Activated T-helper 1 cell treated with anti-CD3 and anti-CD28 coated beads, Interleukin-2, amount 50 U/mL, for 16 hours (primary cell): ENCODE measurements at places on chromosomes 3 and 15.

DNA sequence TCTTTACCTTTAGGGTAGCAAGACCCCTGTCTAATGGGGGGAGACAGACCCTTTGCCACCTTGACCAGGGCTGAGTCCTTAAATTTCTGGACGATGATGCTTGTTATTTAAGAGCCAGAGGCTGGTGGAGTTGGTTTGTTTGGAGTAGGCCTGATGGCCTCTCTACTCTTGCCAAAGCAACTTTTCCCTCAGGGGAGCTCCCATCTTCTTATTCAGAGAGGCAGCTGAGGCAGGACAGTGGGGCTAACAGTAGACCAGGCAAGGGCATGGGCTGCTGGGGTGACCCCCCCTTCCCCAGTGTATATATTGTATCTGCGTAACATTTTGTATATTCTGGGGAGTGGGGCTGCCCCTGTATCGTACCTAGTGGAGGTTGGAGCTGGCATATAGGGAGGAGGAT, 10.3 kb downstream of the RPS17 start:
- DNase-seq, result no peak

DNA sequence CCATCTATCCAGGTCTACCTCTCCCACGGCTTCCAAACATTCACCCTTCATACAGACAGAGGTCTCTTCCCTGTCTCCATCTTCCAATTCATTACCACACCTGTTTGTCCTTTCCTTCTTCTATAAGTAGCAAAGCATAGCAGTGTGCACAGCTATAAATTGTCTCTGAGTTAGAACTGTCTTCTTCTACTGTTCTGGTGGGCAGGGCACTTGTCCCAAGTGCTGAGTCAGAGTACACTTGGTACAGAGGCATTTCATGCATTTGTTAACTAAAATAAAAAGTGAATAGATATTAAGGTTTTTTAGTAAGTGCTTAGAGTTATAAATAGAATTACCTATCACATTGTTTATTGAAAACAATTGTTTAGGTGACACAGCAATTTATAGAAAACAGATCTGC, 150.1 kb upstream of the CCDC54 start:
- no peak for DNase-seq

- no peak for DNase-seq
Observed at GRCh38 chr3:57518276-57518915, 25.7 kb downstream of the DNAH12 start.

DNA sequence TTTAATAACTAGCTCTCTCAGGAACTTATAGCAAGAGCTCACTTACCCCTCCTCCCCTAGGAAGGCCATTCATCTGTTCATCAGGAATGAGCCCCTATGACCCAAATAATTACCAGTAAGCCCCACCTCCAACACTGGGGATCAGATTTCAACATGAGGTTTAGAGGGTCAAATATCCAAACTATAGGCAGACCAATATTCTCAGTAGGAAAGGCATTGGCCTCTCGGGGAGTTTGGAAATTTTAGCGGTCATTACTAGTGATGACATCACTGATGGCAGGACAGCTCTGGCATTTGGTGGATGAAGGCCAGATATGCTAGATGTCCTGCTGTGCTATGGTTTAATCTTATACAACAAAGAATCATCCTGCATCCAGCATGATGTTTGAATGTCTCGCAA, 15.2 kb upstream of the CD47 start:
- no peak for DNase-seq

- no peak for DNase-seq
Observed at GRCh38 chr3:142282503-142282902, 57.1 kb upstream of the GK5 start.
